ENCODE measurements at places on chromosomes 11 and 22. TPM values are rescaled to one million over a fixed set of nuclear protein-coding genes. Genes with fewer than 3 reads are reported as not detected.

NFAM1 gene
- 4.1 TPM for total RNA-seq

DNA sequence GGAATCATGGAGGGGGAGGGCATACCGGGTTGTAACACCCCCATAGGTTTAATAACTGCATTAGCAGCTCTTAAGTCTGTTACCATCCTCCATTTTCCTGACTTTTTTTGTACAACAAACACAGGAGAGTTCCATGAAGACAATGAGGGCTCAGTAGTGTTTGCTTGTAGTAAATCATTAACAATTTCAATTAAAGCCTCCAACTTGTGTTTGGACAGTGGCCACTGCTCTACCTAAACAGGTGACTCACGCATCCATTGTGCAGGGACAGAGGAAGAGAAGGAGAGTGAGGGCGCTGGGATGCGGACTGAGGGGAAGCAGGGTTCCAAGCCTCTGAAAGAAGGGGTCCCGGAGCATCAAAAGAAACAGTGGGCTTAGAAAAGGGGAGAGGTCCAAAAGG lies 21.3 kb upstream of the MTNR1B start:
- H3K4me1 ChIP-seq, result no peaks in the 10 kb centered on the region
- no peak overlapping the region for H3K27ac ChIP-seq
- DNase-seq, result no peak
- no peak overlapping the region for H3K4me3 ChIP-seq

- peaks cover 3% of the 10 kb centered on the region for H3K4me1 ChIP-seq
- H3K27me3 ChIP-seq, result no peaks in the 10 kb centered on the region
- H3K27ac ChIP-seq, result no peak overlapping the region
- H3K36me3 ChIP-seq, result no peaks in the 10 kb centered on the region
Measured at GRCh38 chr11:102927624-102927990, 27.9 kb downstream of the MMP13 start.

DNA sequence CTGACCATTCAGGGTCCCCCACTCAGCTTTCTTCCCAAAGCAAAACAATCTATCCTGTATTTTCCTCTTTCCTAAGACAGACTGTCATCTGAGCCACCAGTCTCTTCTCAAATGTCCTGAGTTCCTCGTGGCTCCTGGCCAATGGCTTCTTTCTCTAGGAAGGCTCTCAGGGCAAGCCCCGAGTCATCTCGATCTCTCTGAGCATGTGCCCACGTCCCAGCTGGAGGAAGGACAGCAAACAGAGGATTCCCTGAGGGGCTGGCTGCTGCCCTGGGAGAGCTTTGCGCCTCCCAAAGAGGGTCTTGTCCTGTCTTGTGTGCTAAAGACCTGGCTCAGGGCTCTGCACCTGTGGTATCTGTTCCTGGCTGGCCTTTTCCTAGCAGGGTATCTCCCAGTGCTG lies 8.3 kb downstream of the SLC37A2 start:
- no peaks in the 10 kb centered on the region for H3K36me3 ChIP-seq
- no peaks in the 10 kb centered on the region for H3K4me1 ChIP-seq
- H3K27ac ChIP-seq, result no peak overlapping the region
- H3K27me3 ChIP-seq, result no peaks in the 10 kb centered on the region
- H3K4me3 ChIP-seq, result no peak overlapping the region

GRCh38 chr11:12602421-12602820 lies 71.8 kb upstream of the TEAD1 start:
- no peaks in the 10 kb centered on the region for H3K4me1 ChIP-seq
- H3K27ac ChIP-seq, result no peak overlapping the region
- no peaks in the 10 kb centered on the region for H3K27me3 ChIP-seq
- H3K36me3 ChIP-seq, result no peaks in the 10 kb centered on the region

GAB4 gene
- total RNA-seq, result not detected

- H3K27ac ChIP-seq, result no peak overlapping the region
- no peaks in the 10 kb centered on the region for H3K36me3 ChIP-seq
Measured at GRCh38 chr11:108895579-108896480, 231.0 kb downstream of the DDX10 start.

DNA sequence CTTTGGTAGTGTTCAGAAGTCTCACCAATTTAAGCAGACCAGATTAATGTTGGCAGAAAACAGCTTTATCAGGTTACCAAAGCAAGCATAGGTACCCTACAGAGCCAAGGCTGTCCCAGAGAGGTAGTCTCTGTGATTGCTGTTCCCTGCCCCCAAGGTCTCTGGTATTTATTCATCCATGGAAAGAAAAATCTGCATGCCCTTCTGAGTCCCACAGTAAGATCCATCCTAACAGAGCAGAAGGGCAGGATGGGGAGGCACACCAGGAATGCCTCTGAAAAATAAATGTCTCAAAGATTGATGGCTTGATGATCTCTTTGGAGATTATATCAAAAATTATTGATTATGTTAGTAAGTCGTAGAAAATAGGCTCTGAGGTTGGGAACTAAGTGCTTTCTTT lies 122.8 kb downstream of the FAT3 start:
- H3K27ac ChIP-seq, result no peak overlapping the region
- no peaks in the 10 kb centered on the region for H3K36me3 ChIP-seq
- no peak overlapping the region for H3K4me3 ChIP-seq
- H3K27me3 ChIP-seq, result no peaks in the 10 kb centered on the region
- H3K4me1 ChIP-seq, result peaks cover 27% of the 10 kb centered on the region

DNA sequence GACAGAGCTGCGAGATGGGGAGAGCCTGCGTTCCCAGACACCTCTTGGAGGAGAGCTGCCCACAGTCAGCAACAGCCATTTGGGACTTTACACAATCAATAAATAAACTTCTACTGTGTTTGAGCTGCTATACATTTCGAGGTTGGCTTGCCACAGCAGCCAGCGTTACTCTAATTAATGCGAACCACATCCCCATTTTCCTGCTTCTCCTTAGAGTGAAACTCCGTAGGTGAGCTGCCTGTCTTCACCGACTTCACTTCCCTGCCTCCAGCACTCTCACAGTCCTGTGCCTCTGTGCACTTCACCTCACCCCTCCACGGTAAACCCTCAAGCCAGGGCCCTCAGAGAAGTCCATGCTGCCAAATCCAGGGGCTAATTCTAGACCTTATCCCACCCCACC lies 5.9 kb upstream of the SLC22A12 start:
- peaks cover 10% of the 10 kb centered on the region for H3K4me1 ChIP-seq
- H3K27ac ChIP-seq, result no peak overlapping the region
- no peaks in the 10 kb centered on the region for H3K36me3 ChIP-seq
- no peak overlapping the region for H3K4me3 ChIP-seq
- no peaks in the 10 kb centered on the region for H3K27me3 ChIP-seq
- DNase-seq, result no peak

CASP5 gene
- 4.0 TPM for total RNA-seq

- H3K36me3 ChIP-seq, result peaks cover 6% of the 10 kb centered on the region
- DNase-seq, result no peak
- no peaks in the 10 kb centered on the region for H3K4me1 ChIP-seq
Measured at GRCh38 chr11:133898031-133898769, 52.9 kb upstream of the SPATA19 start.

CEND1 gene
- not detected for total RNA-seq

SIPA1 gene
- total RNA-seq, result 69.8 TPM

DNA sequence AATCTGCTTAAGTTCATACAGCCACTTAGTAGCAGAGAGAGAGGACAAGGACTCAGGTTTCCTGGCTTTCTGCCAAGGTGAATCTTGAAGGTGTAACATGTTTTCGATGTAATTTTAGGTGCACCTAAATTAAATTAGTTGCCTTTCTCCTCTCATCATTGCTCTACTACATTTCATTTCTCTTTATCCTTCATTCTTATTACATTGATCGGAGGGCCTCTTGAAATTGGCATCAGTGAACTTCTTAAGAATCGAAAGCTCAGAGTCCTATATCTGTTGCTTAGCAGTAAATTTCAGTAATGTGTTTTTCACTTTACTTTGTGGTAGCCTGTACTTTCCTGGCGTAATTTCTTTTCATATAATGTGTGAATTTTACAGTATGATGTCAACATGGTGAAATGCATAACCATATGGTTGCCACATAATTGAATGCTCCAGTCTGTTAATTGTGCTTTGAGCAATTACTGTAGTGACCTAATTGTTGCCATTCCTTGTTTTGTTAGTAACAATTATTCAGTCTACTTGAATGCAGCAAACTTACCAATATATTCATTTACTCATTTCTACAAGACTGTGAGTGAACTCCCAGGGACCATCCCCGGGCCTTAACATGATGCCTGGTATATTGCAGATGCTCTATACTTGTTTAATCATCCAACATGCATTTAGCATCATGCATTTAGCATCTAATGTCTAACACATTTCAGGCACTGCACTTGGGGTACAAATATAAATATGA lies 138.1 kb downstream of the MAML2 start:
- H3K36me3 ChIP-seq, result no peaks in the 10 kb centered on the region
- H3K4me1 ChIP-seq, result peaks cover 31% of the 10 kb centered on the region
- H3K27me3 ChIP-seq, result no peaks in the 10 kb centered on the region
- H3K27ac ChIP-seq, result no peak overlapping the region

GRCh38 chr11:14454861-14455632 lies 44.6 kb downstream of the COPB1 start:
- no peak for DNase-seq
- H3K27me3 ChIP-seq, result no peaks in the 10 kb centered on the region
- no peak overlapping the region for H3K27ac ChIP-seq
- H3K4me3 ChIP-seq, result no peak overlapping the region
- H3K36me3 ChIP-seq, result peaks cover 16% of the 10 kb centered on the region
- no peaks in the 10 kb centered on the region for H3K4me1 ChIP-seq

DNA sequence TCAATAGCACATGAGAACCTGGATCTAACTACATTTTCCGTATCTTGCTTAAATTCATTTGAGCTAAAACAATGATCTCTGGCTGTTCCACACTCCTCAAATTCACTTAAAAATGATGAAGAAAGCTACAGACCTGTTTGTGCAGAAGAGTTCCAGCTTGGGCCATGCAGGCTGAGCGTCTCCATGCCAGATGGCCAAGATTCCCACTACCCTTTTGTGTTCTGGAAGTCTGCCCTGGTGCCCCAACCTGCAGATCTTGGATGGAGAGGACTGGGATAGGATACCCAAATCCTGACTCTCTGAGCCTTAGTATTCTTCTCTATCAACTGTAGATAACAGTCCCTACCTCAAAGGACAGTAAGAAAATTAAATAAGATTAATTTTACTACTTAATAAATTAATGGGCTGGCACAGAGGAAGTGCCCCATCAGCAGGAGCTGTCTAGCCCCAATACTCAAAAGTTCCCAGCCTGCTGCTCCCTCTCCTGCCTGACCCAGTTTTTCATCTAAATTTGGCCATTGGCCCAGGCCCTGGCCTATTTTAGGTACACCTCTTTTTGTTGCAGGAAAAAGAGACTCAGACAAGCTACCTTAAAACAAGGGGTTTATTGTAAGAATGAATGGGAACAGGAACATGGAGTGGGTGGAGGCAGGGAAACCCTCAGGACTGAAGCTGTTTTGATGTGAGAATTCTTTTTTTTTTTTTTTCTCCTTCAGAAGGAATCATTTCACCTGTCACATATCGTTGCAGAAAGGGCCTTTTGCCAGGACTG lies 81.4 kb upstream of the GRK3 start:
- DNase-seq, result no peak
- no peak overlapping the region for H3K4me3 ChIP-seq
- no peaks in the 10 kb centered on the region for H3K4me1 ChIP-seq
- no peaks in the 10 kb centered on the region for H3K36me3 ChIP-seq

GRCh38 chr22:29744902-29745301 lies 21.9 kb downstream of the ZMAT5 start:
- no peak overlapping the region for H3K4me3 ChIP-seq
- H3K27me3 ChIP-seq, result no peaks in the 10 kb centered on the region
- H3K27ac ChIP-seq, result no peak overlapping the region
- DNase-seq, result no peak
- H3K36me3 ChIP-seq, result peaks cover 28% of the 10 kb centered on the region

ZNHIT2 gene
- 13.8 TPM for total RNA-seq

KCTD14 gene
- total RNA-seq, result 5.6 TPM

- H3K36me3 ChIP-seq, result no peaks in the 10 kb centered on the region
- H3K27me3 ChIP-seq, result no peaks in the 10 kb centered on the region
- no peaks in the 10 kb centered on the region for H3K4me1 ChIP-seq
- DNase-seq, result no peak
- H3K27ac ChIP-seq, result no peak overlapping the region
Measured at GRCh38 chr11:15622231-15622890, 507.6 kb downstream of the INSC start.

DNA sequence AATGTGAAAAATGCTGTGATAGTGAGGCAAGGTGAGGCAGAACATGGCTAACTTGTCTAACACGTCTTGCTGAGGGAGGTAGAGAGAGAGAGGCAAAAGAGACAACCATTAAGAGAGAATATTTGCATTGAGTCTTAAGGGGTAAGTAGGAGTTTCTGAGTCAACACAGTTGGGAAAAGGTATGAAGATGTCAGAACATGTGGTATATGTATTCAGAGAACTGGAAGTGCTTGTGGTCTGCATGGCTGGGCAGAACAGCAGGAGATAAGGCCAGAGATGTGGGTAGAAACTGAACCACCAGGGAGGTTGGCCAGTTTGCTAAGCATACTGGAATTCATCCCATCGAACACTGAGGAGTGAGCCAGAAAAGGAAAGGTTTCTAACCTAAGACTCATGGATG lies 25.0 kb upstream of the SLC5A1 start:
- no peaks in the 10 kb centered on the region for H3K27me3 ChIP-seq
- H3K4me1 ChIP-seq, result no peaks in the 10 kb centered on the region
- H3K4me3 ChIP-seq, result no peak overlapping the region
- DNase-seq, result no peak

GRCh38 chr11:61777234-61778090 lies 14.9 kb downstream of the TMEM258 start:
- H3K27ac ChIP-seq, result no peak overlapping the region
- H3K36me3 ChIP-seq, result no peaks in the 10 kb centered on the region
- DNase-seq, result no peak
- H3K27me3 ChIP-seq, result no peaks in the 10 kb centered on the region

DNA sequence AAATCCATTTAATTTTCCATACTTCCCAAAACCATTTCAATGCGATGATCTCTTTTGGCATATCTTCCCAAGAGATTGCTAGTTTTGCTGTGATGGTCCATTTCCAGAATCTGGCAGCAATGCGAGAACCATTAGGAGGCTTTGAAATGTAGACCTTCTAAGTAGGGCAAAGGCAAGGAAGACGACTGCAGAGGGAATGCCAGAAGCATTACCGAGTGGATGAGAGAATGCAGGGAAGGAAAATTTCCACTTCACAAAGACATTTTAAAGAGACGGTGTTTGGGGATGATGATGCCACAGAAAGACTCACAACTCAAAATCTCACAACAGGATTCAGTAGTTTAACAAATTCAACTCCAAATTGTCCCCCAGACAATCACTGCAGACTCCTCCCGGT lies 471 bp upstream of the CEP126 start:
- no peak for DNase-seq
- no peaks in the 10 kb centered on the region for H3K36me3 ChIP-seq
- H3K27me3 ChIP-seq, result no peaks in the 10 kb centered on the region
- H3K4me3 ChIP-seq, result peak overlapping the region; percentile 81
- H3K4me1 ChIP-seq, result peaks cover 3% of the 10 kb centered on the region

FIBIN gene
- 278 TPM for total RNA-seq

LRRC74B gene
- total RNA-seq, result not detected

GRCh38 chr22:31944700-31945442 lies 536 bp downstream of the YWHAH start:
- H3K27me3 ChIP-seq, result no peaks in the 10 kb centered on the region
- peaks cover 19% of the 10 kb centered on the region for H3K4me1 ChIP-seq
- peak overlapping the region; percentile 89 for H3K27ac ChIP-seq

DNA sequence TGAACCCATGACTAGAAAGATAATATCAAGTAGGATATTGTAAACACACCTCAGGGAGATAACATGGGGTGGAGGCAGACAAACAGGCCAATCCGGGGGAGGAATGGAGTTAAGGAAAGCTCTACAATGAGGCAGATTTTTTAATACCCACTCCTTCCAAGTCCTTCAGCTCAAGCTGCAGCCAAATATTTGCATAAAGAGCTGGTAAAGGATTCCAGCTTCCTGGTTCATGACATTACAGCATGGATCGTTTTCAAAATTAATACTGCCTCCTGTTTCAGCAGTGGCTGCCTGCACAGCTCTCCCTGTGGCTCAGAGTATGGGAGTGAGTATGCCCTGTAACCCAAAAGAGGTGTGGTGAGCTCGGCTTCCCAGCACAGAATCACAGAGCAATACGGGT lies 5.1 kb downstream of the POU2AF3 start:
- no peaks in the 10 kb centered on the region for H3K36me3 ChIP-seq
- no peaks in the 10 kb centered on the region for H3K27me3 ChIP-seq
- H3K4me3 ChIP-seq, result no peak overlapping the region
